GM18507 (cell line): ENCODE measurements at places on chromosomes 16 and 17.

DNA sequence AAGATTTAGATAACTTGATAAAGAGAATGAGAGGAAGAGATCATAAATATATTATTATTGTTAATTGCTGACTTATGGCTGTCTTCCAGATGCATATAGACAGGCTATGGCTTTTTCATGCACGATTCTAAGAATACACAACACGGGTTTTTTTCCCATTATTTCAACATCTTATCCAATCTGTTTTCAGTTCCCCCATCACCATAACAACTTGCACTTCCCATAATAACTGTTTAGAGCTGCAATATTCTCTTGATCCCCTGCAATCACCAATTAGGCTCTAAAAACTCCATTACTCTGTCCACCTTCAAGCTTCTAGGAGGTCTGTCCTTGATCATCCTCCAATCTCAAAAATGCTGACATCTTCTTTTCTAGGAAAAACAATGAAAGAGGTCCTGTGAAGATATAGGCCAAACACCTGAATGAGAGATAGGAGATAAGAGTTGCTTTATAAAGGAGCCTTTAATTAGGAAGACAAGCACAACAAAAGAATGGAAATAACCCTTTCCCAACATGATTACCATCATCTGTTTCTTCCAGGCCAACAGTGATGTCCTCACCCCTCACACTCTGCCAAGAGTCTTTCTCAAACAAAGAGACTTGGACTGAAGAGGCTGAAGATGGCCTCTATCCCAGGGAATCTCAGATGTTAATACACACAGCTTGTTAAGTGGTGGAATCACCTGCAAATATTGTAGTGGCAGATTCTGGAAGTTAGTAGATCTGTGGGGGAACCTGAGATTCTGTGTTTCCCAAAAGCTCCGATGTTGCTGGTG lies 32.2 kb upstream of the CCL2 start:
- DNase-seq, result no peak

DNA sequence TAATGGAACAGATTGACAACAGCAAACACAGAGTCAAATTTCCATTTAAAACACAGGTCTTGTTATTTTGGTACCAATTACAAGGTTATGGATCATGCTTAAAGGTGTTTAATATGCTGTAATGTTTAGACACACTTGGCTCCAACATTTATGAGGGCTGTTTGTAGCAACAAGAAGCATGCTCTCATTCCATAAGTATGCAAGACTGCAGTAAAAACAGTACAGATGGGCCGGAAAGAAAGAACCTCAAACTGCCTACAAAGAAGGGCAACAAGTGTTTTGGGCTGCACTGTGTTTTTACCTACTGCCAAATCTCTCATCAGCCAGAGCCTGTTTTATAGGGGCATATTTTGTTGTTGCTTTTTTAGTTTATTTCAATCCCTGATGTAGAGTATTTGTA lies 100.5 kb upstream of the HS3ST3A1 start:
- DNase-seq, result no peak

- DNase-seq, result no peak
Observed at GRCh38 chr17:1386265-1386664, 13.8 kb downstream of the YWHAE start.

DNA sequence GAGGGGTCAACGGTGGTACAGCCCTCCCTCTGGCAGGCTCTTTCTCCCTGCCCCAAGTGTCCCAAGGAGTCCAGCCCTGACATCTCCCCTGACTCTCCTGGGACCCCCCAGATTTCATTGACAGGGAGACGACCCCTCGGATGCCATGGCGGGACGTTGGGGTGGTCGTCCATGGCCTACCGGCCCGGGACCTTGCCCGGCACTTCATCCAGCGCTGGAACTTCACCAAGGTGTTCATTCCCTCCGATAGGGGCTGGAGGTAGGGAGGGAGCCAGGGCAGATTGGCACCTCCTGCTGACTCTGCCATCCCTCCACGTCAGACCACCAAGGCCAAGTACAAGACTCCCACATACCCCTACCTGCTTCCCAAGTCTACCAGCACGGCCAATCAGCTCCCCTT lies 9.9 kb downstream of the PLD2 start:
- no peak for DNase-seq

GRCh38 chr17:45248132-45248957 lies 13.5 kb downstream of the SPATA32 start:
- DNase-seq, result peak; percentile 84

- DNase-seq, result no peak
Observed at GRCh38 chr17:58702045-58702476, 9.7 kb downstream of the RAD51C start.
